Stromal cell of bone marrow (primary cell): ENCODE measurements at places on chromosomes 5 and 9.

DNA sequence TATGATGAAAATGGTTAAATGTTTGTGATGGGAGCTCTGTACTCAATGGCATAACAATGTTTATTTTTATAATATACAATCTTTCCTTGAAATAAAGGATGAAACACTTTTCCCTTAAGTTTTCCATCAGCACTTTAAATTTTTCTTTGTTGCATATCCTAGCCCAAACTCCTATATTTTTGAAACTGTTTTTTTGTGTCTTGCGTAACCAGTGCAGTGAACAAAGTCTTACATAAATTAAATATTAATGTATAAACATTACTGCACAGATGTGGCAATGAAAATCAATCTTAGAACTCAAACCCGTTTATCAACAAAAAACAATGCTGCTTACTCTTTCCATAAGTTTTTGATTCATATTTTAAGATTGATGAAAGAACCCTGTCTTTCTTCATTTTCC lies 34.1 kb upstream of the IL31RA start:
- no peak for DNase-seq

- DNase-seq, result peak; percentile 9
Measured at GRCh38 chr5:134845335-134845851, 375 bp upstream of the C5orf24 start.

- peak; percentile 41 for DNase-seq
Measured at GRCh38 chr5:9622971-9623421, 7.2 kb downstream of the TAS2R1 start.

GRCh38 chr5:122332599-122333555 lies 20.8 kb downstream of the SNCAIP start:
- no peak for DNase-seq

- no peak for DNase-seq
Measured at GRCh38 chr5:14362491-14362890, 219.1 kb upstream of the OTULINL start.

DNA sequence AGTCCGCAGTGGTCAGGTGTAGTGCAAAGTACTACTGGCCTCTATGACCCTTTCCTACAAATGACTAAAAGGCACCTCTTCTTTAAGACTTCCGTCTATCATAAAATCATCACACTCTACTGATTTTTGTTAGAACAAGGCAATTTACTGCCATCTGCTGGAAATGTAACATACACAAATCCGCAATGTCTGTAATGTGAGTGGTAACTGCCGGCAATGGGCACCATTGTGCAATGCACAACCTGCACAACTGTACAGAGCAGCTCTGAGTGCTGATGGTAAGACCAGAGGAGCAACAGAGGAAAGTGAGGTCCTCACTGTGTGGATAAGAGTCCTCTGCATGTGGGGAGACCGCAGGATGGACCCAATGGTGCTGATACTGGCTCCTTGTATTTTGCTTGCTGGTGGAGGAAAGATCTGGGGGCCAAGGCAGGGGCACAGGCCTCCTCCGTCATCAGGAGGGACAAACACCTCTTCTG lies 103.7 kb downstream of the ATPSCKMT start:
- DNase-seq, result peak; percentile 28

DNA sequence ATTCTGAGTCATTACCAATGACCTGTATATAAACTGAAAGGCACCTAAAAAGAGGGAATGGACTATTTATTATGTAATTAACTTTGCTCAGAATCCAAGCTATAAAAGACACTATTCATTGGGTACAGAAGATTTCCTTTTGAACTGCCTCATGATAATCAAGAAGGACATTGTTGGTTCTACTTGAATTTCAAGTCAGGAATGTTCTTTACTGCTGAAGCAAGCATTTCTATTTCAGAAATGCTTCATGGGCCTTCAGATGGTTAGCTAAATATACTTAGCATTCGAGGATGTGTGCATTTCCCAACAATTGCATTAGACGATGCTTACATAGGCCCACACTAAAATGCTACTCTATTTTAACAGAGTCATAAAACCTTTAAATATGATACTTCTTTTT lies 658.2 kb upstream of the DMAC1 start:
- DNase-seq, result no peak

DNA sequence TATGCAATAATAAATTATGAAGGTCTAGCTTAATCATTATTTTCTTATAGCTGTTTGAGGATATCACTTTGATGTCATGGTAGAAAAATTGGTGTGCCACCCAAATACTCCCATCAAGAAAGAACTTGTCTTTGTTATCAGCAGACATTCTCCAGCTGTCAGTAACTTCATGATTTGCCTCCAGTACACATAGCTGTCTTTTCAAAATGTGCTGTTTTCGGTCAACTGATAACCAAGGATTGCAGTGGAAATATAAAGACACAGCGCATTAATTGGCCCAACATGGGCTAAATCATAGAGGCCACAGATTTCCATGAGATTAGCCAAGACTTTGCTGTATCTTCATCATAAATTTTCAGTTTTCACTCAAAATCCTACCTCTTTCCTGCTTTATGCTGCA lies 993.5 kb upstream of the SEMA6A start:
- no peak for DNase-seq

GRCh38 chr5:132708645-132709044 lies 28.7 kb downstream of the KIF3A start:
- no peak for DNase-seq

- DNase-seq, result no peak
Measured at GRCh38 chr9:107918749-107919148, 429.2 kb upstream of the KLF4 start.

- DNase-seq, result no peak
Measured at GRCh38 chr5:93787598-93787997, 46.2 kb upstream of the POU5F2 start.
